ENCODE measurements at places on chromosomes 12 and 14.

DNA sequence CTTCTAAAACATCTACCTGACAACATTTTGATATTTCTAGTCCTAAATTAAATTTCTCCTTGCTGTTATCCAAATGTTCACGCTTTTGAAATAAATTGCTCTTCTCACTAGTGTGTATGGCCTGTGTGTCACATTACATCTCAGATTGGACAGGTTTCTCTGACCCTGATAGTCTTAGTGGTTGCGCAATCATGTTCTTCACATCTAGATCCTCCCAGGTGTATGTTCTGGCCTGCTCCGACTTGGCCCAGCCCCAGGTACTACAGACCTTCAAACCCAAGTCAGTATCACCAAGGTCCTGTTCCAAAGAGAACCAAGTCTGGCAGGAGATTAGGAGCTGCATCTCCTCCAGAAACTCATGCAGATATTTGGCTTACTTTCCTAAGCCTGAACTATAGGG lies 209.5 kb downstream of the ASCL1 start:
- DNase-seq: no peak

GRCh38 chr14:71324767-71325272 lies 417.6 kb downstream of the PCNX1 start:
- DNase-seq: peak; percentile 26

- DNase-seq: no peak
These were observed 9.2 kb downstream of the GABARAPL1 start for GRCh38 chr12:10221846-10222245.

DNA sequence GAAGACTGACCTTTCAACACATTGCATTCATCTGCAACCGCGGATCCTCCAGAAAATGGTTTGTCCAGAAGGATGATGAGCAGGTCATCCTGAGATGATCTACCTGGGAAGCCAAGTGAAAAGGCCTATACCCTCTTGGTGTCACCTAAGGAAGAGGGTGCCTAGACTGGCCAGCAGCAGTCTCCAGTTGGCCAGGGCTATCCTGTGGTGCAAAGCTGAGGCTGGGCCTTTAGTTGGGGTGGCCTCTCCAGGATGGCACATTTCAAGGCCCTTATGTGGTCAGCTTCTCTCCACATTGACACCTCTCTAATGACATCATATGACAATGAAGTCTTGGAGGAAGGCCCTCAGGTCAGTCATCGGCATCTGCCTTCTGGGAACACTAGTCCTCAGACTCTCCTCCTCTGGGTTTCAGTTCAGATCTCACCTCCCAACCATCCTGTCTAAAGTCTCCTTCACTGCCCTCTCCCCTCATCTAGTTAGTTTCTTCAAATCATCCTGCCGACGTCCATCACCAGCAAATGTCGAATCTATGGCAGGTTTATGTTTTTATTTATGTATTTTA lies 3.3 kb upstream of the SLC22A17 start:
- DNase-seq: no peak

GRCh38 chr12:3311027-3311402 lies 180.0 kb upstream of the PRMT8 start:
- no peak for DNase-seq

GRCh38 chr12:78204926-78205325 lies 374.2 kb downstream of the NAV3 start:
- DNase-seq: no peak

- DNase-seq: no peak
These were observed 568 bp upstream of the BCL11B start for GRCh38 chr14:99272632-99272898.

GRCh38 chr14:74596741-74597450 lies 15.1 kb downstream of the LTBP2 start:
- no peak for DNase-seq

- DNase-seq: no peak
These were observed 666 bp upstream of the DERA start for GRCh38 chr12:15910468-15910863.

DNA sequence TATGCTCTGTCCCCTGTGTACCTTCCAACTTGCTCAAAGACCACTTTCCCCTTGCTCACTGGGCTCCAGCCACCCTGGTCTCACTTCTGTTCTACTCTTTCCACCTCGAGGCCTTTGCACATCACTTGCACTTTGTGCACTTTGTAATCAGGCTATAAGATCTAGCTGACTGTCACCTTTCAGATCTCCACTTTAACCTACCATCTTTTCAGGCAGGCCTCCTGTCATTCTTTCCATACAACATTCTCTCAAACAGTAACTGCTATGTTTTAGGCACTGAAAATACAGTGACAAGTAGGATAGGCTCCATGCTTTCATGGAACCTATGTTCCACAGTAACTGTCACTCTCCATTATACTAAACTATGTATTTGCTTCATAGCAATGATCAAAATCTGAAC lies 14.0 kb downstream of the CPM start:
- DNase-seq: no peak

DNA sequence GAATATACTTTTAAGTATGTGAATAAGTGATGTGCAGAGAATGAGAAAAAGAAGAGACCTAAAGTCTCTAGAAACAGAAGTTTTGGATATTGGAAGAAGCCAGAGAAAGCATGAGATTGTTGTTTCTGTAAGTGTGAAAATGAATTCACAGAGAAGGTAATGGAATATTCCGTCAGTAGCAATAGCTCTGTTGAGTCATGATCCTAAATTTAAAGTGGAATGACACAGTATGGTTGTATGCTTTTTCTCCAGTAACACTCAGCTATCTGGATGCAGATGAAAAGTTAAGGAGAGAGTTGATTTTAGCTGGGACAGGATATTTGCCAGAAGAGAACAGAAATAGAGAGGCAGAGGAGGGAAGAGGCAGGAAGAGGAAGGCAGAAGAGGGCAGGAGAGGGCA lies 1166.3 kb downstream of the GALC start:
- DNase-seq: no peak

- no peak for DNase-seq
These were observed 1.6 kb downstream of the AEBP2 start for GRCh38 chr12:19440916-19441315.

- no peak for DNase-seq
These were observed 278.2 kb downstream of the ZFP36L1 start for GRCh38 chr14:68514608-68515194.

- no peak for DNase-seq
These were observed 124.9 kb upstream of the ATXN7L3B start for GRCh38 chr12:74412606-74413230.

GRCh38 chr12:2627076-2627834 lies 167.5 kb upstream of the FKBP4 start:
- DNase-seq: no peak

GRCh38 chr14:70908935-70909641 lies 1.8 kb downstream of the PCNX1 start:
- DNase-seq: no peak

DNA sequence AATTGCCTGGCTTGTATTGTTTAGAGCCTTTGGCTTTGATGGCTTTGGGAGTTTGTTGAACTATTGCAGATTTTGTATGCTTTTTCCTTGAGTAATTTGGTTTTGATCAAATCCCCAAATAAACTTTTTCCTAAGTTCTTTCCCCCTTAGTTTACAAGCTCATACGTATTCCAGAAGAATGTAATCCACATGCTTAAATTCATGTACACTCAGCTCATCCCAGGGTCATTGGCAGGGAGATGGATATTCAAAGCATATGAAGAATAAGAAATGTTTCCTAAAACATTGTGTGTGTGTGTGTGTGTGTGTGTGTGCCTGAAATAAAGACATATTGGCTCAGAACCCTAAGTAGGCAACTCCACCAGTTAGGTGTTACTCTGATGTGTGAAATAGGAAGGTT lies 89.4 kb downstream of the TMEM30B start:
- DNase-seq: no peak

- DNase-seq: peak; percentile 31
These were observed 64.3 kb upstream of the STON2 start for GRCh38 chr14:81464253-81465002.

DNA sequence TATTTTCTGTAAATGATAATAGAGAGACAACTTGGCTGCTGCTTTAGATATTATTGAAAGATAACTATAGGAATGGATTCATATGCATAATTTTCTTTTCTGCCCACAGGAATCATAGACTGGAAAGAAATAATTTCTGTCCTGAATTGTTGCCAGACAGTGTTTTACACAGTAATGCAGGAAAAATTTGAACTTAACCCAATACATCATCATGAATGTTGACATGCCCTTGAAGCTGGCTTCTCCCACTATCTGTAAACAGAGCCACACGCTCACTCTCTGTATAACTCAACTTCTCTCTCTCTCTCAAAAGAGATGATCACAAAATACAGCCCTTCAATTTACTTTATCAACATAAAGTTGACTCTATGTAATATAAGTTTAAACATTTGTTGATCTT lies 56.6 kb downstream of the PAX9 start:
- DNase-seq: no peak

DNA sequence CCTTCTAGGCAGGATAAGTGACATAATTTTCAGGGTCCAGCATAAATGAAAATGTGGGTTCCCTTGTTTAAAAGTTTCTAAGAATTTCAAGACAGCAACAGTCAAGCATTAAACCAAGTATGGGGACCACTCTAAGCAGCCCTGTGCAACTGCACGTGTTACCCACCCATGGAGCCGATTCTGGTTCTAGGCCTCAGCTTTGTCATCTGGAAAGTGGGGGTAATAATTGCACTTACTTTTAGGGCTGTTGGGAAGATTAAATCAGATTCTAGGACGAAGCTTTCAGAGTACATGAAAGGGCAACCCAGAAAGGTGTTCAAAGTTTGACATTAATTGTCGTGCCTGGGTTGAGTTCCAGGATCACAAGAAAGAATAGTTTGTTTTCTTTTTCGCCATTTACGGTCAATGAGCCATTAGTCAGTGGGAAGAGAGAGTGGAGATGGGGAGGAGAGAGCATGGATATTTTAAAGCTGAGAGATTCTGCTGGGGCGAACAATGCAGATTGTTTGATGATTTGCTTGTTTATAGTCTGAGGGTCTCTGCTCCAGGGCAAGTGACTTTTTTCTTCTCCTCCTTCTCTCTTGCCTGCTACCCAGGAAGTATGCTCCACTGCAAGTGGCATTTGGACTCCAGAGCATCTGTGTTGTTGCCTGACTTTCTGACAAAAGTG lies 10.7 kb upstream of the PPFIBP1 start:
- no peak for DNase-seq

DNA sequence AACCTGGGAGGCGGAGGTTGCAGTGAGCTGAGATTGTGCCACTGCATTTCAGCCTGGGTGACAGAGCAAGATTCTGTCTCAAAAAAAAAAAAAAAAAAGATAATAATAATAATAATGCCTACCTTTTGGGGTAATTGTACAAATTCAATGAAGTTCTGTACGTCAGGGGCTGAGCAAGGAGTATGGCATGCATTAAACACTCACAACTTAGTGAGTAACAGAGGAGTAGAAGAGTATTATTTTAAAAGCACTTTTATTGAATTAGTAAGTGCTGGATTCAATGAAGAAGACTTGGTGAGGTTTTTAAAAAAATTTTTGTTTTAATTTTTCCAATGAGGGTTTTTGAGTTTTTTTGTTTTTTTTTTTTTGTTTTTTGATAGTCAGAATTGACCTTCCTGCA lies 783.6 kb upstream of the TBX3 start:
- no peak for DNase-seq
